Activated CD8-positive, alpha-beta memory T cell treated with anti-CD3 and anti-CD28 coated beads, Interleukin-2, amount 50 U/mL, for 4 hours (primary cell): ENCODE measurements at places on chromosomes 1 and 21.

GRCh38 chr1:174740249-174740968 is 259.3 kb upstream of the CACYBP start:
- DNase-seq = no peak

- no peak for DNase-seq
Measured at GRCh38 chr1:245603311-245603865, 448.6 kb downstream of the KIF26B start.

GRCh38 chr1:75797273-75797588 is 549 bp downstream of the MSH4 start:
- no peak for DNase-seq

DNA sequence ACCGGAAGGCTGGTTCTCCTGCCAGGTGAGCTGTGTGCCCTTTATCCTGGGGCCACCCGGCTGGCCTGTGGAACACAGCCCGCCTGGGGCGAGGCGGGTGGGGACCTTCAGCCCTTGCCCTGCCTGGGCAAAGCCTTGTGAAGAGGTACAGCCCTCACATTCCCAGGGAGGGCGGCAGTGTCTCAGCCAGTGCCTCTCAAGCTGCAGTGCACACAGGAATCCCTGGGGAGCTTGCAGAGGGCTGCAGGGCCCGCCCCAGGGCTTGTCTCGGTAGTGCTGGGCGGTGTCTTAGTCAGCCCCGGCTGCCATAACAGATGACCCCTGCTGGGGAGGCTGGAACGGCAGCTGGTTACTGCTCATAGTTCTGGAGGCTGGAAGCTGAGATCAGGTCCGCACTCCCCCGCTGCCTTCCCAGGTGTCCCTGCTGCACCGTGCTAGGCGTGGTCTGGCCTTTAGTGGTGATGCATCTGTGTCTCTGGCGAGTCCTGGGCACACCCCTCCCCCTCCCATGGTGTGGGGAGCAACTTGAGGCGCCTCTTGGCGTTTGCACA is 12.6 kb downstream of the DFFB start:
- DNase-seq = no peak

GRCh38 chr1:43510621-43511020 is 20.1 kb upstream of the PTPRF start:
- no peak for DNase-seq

DNA sequence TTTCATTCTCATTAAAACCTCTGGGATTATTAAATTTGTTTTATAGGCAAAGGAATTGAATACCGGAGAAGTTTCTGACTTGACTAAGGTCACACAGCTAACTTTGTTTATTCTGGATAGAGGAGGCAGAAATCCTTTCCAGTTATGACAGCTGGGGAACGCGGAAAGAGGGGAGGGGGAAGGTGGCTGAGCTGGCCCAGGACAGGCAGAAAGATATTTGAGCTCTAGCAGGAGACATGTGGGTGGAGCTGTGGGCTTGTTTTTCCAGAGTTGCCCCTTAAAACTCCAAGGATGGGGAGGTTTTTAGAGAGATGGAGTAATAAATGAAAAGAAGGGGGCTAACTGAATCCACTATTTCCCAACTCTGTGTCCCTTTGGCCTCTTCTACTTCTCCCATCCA is 27.8 kb downstream of the FOXD2 start:
- no peak for DNase-seq

GRCh38 chr1:46506470-46507219 is 17.0 kb downstream of the DMBX1 start:
- no peak for DNase-seq

DNA sequence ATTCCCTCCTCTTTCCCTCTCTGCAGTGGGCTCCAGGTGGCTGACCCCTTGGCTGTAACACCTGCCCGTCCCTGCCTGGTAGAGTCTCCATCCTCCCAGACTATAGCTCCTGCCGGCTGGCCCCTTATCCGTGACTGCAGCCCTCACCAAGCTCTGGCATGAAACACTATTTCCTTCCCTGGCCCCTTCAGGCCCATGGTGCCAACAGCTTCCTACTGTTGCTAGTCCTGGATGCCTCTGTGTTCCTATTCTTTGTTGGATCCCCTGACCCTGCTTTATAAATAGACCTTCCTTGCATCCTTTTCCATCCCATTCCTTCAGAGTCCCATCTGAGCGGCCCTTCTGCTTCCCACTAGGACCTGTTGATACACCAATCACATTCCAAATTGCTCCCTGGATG is 195.0 kb downstream of the ZNF326 start:
- DNase-seq = no peak

GRCh38 chr1:29129916-29130315 is 6.2 kb upstream of the TMEM200B start:
- no peak for DNase-seq

DNA sequence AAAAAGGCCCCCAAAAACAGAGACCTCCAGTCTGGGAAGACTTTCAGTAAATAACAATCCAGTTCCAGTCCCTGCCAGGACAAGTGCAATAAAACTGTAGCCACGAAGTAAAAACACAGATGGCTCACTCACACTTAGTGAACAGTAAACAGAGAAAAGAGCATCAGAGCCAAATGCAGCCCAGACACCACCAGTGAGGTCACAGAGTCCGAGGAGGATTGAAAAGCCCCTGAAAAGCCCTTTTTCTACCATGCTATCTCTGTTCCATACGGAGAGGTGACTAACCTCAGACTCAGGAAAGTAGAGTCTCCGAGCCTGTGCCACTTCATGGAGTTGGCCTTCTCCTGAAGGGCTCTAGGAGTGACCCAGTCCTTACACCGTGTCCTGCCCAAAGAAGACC is 84.5 kb downstream of the COLGALT2 start:
- no peak for DNase-seq

DNA sequence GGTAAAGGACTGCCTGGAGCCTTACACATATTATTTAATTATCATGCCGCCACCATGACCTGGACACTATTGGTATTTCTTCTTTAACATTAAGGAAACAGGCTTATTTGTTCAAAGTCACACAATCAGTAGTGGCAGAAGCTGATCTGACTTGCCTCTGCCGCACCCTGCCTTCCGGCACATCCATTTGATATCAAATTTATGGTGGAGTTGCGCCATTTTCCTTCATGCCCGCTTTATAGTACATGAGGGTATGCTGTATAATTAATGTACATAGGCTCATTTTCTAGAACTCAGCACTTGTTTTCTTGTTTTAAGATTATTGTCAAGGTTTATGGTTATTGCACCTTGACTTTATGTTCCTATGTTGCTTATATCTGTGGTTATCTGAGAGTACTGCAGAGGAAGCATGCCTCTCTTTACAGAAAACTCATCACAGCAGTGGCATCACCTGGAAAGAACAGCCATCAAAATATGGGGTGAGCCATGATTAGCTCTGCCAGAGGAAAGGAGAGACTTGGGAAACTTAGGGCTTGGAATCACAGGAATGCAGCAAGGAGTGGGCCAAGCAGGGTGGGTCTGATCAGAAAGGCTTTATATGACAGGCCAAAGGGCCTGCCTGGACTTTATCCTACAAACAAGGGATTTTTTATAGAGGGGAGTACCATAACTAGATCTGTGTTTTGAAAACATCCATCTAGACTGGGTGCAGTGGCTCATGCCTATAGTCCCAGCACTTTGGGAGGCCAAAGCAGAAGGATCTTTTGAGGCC is 72.2 kb upstream of the GJB5 start:
- DNase-seq = no peak

DNA sequence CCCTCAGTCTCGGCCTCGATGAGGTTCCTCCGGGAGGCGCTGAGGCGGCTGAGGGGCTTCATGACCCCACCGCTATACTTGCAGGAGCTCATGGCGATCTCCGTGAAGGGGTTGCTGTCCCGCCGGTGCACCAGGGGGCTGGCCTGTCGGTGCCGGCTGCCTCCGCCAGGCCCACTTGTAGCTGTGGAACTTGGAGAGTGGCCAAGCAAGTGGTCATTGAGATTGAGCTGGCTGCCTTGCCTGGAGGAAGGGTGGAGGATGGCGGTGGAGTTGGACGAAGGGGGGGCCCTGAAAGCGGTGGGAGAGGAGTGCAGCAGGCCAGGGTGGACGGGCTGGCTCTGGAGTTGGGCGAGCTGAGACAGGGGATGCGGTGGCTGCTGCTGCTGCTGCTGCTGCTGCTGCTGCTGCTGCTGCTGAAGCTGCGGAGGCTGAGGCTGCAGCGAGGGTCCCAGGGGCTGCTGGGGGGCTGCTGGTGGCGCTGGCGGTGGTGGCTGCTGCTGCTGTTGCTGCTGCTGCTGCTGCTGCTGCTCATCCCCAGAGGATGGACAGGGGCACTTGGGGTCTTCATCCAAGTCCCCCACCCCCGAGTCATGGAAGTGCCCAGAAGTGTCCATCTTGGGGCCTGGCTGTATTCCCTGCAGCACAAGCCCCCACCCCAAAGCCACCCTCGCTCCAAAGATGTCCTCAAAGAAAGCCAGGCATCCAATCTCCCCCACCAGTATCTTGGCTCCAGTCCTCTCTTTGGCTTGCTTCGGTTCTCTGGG is 548 bp downstream of the KCNN3 start:
- peak; percentile 13 for DNase-seq

- no peak for DNase-seq
Measured at GRCh38 chr1:196481616-196482015, 126.6 kb downstream of the KCNT2 start.

DNA sequence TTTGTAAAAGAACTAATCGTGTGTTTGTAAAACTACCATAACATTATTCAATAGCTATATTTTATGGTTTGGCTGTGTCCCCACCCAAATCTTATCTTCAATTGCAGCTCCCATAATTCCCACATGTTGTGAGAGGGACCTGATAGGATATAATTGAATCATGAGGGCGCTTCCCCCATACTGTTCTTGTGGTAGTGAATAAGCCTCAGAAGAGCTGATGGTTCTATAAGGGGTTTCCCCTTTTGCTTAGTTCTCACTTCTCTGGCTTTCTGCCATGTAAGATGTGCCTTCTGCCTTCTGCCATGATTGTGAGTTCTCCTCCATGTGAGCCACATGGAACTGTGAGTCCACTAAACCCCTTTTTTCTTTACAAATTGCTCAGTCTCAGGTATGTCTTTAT is 1372.3 kb downstream of the AMY1C start:
- no peak for DNase-seq

GRCh38 chr21:35988416-35989137 is 71.7 kb downstream of the SETD4 start:
- no peak for DNase-seq

DNA sequence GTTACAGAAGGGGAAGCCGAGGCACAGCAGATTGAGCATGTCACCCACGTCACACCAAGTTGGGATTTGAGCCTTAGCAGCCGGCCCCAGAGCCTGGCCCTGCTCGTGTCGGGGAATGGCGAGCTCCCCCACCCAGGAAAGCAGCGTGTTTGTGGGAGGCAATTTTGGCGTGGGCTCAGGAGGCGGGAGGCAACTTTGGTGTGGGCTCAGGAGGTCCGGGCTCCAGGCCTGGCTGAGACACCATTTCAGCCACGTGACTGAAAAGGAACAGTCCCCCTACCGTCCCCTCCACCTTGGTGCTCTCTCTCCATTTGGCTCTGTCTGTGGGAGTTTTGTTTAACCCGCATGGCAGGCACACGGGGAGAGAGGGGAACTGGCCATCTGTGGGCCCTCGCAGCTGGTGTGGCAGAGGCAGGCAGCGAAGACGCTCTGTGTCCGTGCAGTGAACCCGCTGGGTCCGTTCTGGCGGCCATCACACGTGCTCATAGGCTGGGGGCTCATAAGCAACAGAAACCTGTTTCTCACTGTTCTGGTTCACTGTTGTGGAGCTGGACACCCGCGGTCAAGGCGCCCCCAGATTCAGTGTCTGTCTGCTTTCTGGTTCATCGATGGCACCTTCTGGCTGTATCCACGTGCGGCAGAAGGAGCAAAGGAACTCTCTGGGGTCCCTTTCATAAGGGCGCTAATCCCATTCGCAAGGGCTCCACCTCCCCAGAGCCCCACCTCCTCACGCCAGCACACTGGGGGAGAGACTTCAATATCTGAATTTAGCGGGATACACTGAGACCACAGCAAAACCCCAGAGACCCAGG is 110.2 kb downstream of the CRYAA start:
- no peak for DNase-seq

- DNase-seq = no peak
Measured at GRCh38 chr1:183800449-183800848, 4.5 kb upstream of the RGL1 start.

GRCh38 chr1:17265162-17265561 is 16.3 kb downstream of the PADI3 start:
- no peak for DNase-seq

DNA sequence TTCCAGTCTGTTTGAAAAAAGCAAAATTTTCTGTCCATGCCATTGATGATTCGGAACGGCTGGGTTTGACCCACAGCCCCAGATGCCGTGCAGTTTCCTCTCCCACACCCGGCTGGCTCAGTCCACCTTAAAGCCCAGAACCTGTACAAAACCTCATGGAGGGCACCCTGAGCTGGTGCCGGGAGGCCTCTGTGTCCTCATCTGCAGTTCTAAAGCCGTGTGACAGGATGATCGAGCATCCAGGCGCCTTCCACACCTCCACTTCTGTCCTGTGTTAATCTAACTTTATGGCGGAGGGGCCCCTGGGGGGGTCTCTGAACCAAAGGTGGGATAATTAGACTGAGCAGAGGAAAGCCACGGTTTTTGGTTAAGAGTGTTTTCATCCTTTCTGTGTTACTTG is 49.6 kb downstream of the SLC37A1 start:
- no peak for DNase-seq

GRCh38 chr1:176843352-176844297 is 320.9 kb downstream of the ASTN1 start:
- DNase-seq = no peak
